Right ventricle myocardium inferior (tissue), 1 donor: ENCODE measurements at places on chromosomes 16 and 17.
A peak's percentile ranks its signal among the peaks of the same experiment; 100 is the strongest.

GRCh38 chr16:55057866-55058265, 127.2 kb downstream of the IRX5 start:
- DNase-seq = no peak

- no peak for DNase-seq
Measured at GRCh38 chr16:28301154-28301553, 8.8 kb downstream of the SBK1 start.

GRCh38 chr16:85969159-85969558, 70.2 kb downstream of the IRF8 start:
- no peak for DNase-seq

DNA sequence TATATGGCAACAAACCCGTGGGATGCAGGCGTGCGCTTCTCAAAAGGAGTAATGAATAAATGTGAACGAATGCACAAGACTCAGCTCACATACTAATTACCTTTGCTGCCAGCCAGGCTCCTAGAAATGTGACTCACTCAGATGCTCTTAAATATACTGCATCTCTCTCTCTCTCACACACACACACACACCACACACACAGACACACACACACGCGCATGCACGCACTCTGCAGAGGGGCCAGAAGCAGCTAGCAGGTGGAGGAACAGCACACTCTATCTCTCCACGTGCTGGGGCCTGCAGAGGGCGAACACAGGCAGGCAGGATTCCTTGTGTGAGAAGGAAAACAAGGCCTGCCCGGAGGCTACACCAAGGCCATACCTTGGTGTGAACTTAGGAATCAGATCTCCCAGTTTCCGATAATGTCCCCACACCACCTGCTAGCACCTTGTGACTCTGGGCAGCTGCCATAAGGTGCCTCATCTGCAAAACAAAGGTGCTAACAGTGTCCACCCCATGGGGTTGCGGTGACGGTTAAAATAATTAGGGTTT, 5.3 kb downstream of the GPRC5B start:
- no peak for DNase-seq

DNA sequence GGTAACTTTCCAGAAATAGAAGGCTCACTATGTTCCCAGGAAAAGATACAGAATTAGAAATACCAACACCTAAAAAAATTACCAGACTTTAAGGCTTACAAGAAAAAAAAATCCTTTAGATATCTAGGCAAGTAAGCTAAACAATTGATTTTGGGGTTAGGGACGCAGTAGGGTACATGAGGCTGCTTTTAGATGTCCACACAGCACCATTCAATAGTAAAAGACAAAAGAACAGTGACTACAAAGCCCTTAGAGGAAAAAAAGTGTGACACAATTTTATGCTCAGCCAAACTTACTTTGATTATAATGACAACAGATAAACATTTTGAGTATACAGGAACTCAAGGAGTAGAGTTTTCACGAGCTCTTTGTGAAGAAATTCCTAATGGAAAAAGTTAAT, 29.9 kb downstream of the METTL16 start:
- no peak for DNase-seq

GRCh38 chr17:76104140-76104895, 731 bp upstream of the EXOC7 start:
- DNase-seq = no peak

GRCh38 chr16:29678691-29679267, at the start of gene QPRT:
QPRT (plus strand) TSS chr16:29679180; CDS start chr16:29679198, 18 bp downstream.
- peak; percentile 68 for DNase-seq

GRCh38 chr17:76018340-76018680, 8.8 kb downstream of the EVPL start:
- DNase-seq = no peak

DNA sequence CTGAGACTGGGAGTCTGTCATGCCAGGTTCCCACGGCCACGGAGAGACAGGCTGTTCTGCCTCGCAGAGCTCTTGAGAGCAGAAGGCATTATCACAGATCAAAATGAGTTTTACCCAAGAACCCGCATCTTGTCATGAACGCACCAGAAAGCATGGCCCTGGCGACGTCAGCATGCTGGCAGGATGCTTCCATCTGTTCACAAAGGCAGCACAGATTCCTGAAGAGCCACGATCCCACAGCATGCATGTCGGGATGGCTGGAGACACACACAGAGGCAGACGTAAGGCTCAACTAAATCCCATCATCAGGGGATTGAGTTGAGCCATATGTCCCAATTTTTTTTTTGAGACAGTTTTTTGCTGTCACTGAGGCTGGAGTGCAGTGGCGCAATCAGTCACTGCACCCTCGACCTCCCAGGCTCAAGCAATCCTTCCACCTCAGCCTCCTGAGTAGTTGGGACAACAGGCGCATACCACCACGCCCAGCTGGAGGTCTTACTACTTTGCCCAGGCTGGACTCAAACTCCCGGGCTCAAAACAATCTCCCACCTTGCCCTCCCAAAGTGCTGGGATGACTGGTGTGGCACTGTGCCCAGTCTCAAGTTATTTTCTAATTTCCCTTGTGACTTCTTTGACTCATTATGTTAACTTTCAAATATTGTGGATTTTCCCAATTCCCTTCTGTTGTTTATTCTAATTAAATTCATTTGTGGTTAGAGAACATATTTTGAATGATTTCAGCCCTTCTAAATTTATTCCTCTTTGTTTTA, 11.1 kb downstream of the FANCA start:
- DNase-seq = no peak

DNA sequence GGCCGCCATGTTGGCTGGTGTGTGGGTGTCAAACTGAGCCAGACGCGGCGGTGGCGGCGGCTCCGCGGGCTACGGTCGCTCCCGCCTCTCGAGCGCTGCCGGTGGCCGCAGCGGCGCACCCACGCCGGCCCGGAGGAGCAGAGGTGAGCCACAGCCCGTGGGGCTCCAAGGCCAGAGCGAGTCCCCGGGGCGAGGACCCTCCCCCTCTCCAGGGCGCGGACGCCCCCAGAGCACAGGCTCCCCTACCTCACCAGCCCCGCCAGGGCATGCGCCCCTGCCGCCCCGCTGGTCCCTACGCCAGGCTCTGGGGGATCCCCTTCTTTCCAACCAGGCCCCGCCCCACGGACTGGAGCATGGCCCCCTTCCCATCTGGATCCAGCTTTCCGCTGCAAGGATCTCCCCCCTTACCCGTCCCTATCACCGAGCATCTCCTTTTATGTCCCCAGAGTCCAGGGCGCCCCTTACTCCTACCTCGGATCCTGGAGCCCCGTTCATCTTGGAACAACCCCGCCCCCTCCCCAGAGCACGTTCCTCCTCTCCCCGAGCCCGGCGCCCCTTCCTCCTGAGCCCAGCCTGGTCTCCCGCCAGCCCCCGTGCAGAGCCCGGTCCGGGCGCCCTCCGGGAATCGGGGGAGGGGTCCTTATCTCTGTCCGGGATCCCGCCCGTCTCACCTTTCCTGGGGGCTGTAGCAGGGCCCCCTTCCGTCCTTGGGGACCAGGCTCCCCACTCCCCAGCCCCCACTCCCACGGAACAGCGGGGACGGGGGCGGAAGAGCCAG, 412 bp downstream of the EPN2 start:
- peak; percentile 68 for DNase-seq

DNA sequence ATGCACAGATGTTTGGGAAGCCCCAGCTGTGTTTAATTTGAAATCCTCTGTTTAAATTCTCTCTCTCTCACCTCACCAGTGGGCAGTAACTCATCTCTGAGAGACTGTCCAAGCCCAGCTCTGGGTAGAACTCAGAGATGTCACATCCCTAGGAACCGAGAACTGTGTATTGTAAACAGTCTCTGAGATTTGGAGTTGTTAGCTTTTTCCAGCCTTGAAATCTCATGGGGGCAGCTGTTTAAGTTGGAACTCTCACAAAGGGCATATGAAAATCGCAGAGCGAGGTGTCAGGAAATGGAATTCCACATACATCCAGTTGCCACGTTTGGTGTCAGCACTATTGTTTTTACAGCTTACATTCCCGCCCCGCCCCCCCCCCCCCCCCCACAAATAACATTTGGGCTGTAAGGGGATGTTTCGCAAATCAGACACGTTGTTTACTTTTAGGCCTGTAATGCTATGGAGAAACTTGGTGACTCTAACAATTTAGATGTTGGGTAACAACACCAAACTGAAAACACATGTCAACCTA, 34.3 kb downstream of the VPS35L start:
- no peak for DNase-seq

- DNase-seq = no peak
Measured at GRCh38 chr17:70107904-70108565, 33.0 kb downstream of the KCNJ16 start.

DNA sequence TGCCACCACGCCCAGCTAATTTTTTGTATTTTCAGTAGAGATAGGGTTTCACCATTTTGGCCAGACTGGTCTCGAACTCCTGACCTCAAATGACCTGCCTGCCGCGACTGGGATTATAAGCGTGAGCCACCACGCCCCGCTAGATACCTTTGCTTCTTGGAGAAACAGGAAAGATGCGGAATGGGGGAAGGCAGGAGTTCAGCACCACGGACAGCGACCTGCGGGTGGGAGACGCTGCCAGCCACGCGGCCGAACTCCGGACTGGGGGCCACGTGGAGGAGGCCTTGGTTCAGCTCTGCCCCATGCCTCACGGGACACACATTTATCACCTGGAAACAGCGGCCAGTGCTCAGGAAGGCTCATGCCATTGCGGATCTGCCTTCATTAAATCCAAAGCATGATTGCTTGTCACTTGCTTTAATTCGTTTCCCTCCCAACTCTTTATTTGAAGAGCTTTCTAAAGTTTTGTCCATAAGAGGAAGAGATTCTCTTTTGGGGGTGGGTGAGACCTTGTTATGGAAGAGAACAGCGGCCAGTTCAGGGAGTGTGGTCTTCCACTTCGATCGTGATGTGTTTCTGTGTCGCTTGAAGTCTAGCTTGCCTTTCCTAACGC, 219.9 kb downstream of the ENGASE start:
- DNase-seq = no peak

- no peak for DNase-seq
Measured at GRCh38 chr17:57601143-57601735, 143.9 kb downstream of the CCDC182 start.

DNA sequence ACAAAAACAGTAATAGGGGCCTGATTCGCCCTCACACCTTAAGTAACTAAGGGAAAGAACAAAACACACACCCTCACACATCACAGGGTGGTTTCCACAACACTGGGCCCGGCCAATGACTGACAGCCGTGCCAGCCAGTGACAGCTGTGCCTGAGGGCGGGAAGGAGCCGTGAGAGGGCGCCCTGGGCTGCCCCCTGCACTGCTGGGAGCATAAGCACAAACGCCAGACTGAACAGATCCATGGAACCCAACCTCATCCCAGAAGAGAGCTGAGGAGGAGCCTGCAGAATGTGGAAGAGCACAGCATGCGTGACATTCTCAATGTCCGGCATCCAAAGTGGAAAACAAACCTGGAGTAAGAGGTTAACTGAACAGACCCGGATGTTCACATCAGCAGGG, 16.0 kb downstream of the CSNK1D start:
- DNase-seq = peak; percentile 74

DNA sequence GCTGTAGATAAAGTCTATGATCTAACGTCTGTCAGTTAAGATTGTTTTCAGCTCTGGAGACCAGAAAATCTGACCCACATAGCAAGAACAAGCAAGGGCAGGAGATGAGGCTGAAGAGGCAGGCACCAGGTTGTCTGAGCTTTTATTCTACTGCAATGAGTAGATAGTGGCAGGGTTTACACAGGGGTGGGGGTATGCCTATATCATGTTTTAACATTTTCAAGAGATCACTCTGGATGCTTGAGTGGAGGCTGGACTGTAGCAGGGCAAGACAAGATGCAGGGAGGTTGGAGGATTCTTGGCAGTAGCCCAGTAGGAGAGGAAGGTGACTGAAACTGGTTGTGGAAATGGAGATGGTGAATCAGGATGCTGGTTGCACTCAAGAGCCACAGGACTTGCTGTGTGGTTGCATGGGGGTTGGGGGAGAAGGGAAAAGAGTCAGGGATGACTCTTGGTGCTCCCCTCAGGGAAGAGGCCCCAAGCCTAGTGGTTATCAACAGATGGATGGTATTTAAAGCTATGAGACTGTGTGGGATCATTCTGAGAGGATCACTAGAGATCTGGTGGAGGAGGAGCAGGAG, 143.1 kb upstream of the KCNJ18 start:
- no peak for DNase-seq

DNA sequence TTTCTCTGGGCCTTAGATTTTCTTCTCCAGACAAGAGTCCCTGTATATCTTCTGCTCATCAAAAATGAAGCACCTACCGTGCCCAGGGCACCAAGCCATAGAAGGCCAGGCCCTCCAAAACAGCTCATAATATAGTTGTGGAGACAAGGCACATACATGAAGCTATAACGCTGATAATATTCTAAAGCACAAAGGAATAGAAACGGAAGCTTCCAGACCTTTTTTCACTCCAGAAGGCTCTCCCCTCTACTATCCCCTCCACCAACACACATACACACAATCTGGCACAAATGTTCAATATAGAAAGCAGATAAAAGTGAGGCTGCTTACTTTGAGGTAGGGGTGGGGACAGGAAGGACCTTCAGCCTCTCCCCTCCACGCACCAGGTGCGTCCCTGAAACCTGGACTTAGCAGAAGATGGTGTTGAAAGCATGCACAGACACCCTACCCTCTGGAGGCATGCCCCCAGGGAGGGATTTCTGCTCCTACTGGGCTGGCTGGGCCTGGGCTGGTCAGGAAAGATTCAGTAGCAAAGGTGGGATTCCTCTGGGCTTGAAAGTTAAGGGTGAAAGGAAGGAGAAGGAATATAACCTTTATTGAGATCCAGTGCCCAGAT, 14.1 kb upstream of the SUPT4H1 start:
- DNase-seq = no peak

DNA sequence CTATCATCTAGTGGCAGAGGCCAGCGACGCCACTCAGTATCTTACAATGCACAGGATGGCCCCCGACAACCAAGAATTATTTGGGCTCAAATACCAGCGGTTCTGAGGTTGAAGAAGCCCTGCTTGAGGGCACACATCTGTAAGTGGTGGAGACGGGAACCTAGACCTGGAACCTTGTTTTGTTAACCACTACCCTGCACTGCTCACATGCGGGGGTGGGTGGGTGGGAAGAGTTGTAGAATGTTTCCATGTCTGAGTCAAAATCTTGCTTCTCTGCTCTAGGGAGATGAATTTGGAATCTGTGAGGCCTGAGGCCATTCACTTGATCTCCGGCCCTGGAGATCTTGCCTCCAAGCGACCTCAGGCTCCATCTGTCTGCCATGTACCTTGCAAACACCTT, 44.1 kb downstream of the ABCC1 start:
- DNase-seq = no peak

- no peak for DNase-seq
Measured at GRCh38 chr17:63515426-63515825, 7.7 kb upstream of the KCNH6 start.

DNA sequence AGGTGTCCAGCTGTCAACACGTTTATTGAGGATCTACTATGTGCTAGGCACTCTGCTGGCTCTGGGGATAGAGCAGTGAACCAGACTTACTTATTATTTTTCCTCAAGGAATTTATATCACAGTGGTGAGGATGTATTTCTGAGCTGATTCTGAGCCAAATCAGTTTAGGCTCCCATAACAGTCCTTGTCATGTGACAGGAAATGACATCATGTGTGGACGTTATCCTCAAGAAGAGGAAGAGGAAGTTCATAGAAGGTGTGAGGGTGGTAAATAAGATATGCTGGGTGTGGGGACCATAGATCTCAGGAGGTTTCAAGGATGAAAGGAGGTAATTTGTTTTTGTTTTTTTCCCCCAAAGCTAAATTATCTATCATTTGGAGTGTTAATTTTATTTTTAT, 873.5 kb upstream of the EEF2KMT start:
- DNase-seq = no peak

GRCh38 chr17:67602974-67603373, 114.8 kb upstream of the NOL11 start:
- no peak for DNase-seq
